Type B pancreatic cell (in vitro differentiated cells): ENCODE measurements at places on chromosomes 4 and X.

GRCh38 chrX:69365349-69365748, 138.8 kb upstream of the NALF2 start:
- no peak for DNase-seq

- no peak for DNase-seq
Measured at GRCh38 chr4:68445111-68445510, 2.2 kb upstream of the TMPRSS11E start.

- DNase-seq: no peak
Measured at GRCh38 chr4:38193236-38193863, 233.2 kb downstream of the PTTG2 start.

DNA sequence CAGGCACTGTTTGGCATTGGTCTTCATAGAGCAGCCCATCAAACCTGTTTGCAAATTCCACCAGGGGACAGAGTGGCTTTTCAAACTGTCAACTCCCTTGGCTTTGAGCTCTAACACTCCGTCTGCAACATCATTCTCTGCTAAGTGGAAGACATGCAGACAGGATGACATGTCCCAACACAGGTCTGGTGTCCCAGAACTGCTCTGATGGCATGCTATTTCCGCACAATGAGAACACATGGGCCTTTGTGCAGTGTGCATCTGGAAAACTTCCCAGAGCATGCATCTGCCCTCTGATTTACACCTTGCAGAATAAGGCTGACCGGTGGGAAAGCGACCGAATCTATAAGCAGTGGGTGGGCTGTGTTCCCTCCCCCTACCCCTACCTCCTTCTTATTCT, 212.8 kb upstream of the GYPA start:
- DNase-seq: no peak

- no peak for DNase-seq
Measured at GRCh38 chr4:100721077-100721476, 203.3 kb upstream of the EMCN start.

DNA sequence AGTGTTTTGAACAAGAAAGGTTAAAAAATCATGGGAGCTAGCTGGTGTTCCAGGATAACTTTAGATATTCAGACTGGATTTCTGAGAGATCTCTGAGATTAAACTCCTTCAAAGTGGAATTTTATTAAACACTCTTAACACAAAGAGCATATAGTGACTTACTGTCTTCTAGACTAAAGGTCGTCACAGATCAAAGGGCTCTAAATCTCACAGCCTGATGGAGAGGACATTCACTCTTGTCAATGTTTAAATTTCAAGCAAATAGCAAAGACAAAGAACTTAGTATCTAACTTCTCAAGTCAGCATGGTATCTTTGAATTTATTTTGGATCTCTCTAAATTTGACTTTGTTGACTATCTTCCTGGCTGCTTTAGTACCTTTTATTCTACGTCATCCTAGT, 53.7 kb upstream of the NUDT6 start:
- DNase-seq: no peak

- no peak for DNase-seq
Measured at GRCh38 chrX:153685751-153686696, 1.7 kb upstream of the SLC6A8 start.

- DNase-seq: no peak
Measured at GRCh38 chr4:10019521-10020051, 1.7 kb downstream of the SLC2A9 start.

- no peak for DNase-seq
Measured at GRCh38 chr4:6198768-6199421, 1.5 kb downstream of the JAKMIP1 start.

DNA sequence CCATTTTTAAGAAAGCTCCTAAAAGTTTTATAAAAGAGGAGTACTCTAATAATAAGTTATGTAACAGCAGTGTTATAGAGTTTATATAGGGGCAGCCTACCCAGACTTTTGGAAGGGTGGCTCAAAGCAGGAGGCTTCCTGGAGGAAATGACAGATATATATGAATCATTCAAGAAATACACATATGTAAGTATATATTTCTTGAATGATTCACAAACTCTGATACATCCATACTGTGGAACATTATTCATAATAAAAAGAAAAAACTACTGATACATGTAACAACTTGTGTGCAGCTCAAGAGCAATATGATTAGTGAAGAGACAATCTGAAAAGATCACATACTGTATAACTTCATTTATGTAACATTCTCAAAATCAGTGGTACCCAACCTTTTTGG, 166.2 kb downstream of the WDFY3 start:
- DNase-seq: no peak

DNA sequence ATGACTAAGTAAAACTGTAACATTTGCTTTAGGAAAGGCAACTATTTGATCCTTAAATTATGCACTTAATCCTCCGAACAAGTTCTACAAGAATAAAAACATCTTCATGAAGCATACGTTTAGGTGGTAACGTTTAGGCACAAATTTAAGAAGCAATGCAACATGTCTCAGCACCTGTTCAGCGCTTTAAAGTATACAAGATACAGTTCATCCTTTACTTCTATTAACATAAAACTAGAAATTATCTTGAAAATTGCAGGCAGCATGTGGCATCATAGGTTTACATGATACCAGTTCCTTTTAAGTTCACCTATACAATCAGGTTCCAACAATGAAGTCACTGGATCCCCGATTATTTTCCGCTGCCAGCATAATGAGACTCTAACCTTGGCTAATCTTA, 1.5 kb downstream of the PLA2G12A start:
- DNase-seq: no peak

GRCh38 chr4:102601586-102602227, 100.5 kb downstream of the NFKB1 start:
- DNase-seq: no peak

DNA sequence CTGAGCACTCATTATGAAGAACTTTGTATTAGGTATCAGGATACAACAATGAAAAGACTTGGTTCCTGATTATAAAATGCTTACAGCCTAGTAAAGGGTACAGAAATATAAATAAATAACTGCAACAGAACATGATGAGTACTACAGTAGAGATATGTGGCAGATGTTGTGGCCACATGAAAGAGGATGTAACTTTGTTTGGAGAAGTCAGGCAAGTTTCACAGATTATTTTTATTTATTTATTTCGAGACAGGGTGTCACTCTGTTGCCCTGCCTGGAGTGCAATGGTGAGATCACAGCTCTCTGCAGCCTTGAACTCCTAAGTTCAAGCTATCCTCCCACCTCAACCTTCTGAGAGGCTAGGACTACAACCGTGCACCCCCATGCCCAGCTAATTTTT, 15.8 kb upstream of the UBE2K start:
- no peak for DNase-seq

DNA sequence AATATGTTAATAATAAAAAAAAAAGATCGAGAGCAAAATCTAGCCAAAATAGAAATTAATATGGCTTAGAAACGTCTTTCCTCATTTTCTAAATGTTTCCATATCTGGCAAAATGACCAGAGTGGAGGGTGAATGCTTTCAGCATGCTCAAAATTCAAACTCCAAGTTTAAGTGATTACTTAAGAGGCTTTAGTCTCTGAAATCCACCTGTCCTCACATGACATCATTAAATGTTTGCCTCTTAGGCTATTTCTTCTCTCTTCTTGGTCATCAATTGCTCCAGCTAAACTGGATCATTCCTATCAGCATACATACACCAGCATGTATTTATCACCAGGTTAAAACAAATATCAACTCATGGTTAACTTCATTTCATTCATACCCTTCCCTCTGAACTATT, 54.5 kb upstream of the ATXN3L start:
- no peak for DNase-seq

DNA sequence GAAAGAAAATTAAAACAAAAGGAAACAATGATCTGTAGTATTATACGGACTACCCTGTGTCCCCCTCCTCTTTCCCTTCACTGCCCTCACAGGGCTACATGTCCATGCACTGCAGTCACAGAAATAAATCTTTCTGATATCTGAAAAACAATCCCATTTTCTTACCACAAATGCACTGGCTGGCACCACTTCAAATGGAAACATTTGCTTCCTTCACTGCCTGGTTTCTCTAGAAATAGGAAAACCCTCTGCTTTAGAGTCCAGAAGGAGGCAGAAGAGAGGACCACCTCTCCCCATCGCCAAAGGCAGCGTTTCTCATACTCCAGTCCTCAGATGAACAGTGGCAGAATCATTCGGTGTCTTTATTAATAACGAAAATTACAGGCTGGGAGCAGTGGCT, 98.2 kb downstream of the GRIA3 start:
- DNase-seq: no peak

DNA sequence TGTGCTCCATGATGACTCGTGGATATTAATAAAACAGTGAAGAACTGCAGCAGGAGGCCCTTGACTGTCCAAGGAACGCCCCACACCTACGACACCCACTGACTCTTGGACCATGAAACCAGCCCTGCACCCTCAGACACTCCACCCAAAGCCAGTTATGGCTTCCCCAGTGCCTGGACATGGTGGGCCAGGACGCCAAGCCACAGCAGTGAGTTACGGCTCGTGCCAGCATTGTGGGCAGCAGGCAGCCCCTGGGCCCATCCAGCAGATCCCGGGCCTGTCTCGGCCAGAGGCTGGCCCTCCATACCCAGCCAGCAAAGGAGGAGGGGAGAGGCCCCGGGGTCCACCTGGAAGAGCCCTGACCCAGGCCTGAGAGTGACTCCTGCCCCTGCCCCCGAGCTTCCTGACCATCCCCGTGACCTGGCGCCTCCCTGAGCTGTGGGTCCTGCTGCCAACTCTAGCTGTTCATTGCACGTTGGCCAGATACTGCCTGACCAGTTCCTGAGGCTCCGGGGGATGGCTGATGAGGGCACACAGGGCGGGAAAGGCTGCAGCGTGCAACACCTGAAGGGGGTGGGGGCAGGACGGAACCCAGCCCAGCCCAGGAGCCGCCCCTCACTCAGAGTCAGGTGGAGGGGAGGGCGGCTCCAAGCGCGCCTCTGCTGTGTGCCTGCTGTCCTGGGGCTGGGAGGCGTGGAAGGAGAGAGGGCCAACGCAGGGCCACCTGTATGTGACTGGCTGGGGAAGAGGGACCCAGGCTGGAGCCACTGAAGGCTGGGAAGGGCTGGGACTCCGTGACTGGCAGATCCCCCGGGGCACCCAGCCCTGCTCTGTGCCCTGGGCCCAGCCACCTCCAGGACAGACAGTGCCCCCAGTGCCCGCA, 739 bp downstream of the SLC49A3 start:
- DNase-seq: peak; percentile 68

- no peak for DNase-seq
Measured at GRCh38 chr4:5588046-5588445, 120.3 kb downstream of the EVC2 start.

GRCh38 chr4:47221721-47222120, 190.4 kb downstream of the GABRB1 start:
- no peak for DNase-seq

- DNase-seq: no peak
Measured at GRCh38 chr4:109985993-109986974, 73.6 kb downstream of the EGF start.

GRCh38 chr4:96366632-96367031, 526.7 kb downstream of the PDHA2 start:
- no peak for DNase-seq

GRCh38 chr4:15375667-15376066, 52.2 kb upstream of the C1QTNF7 start:
- no peak for DNase-seq

DNA sequence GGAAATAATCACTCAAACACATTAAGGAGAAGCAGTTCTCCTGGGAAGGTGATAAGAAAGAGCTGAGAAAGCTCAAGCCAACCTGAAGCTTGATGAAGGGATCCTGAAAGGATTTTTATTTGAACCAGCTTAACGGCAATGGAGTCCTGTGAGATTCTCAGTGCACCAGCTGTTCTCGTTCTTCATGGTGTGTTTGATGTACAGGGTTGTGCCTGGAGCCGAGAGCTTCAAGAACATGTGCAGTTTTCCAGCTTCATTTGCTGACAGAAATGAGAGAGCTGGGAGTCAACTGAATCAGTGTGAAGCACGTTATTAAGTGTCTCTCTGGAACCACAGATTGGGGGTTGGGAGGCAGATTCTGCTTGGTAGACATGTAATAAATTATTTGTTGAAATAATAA, 115.7 kb downstream of the ANKRD50 start:
- DNase-seq: no peak

DNA sequence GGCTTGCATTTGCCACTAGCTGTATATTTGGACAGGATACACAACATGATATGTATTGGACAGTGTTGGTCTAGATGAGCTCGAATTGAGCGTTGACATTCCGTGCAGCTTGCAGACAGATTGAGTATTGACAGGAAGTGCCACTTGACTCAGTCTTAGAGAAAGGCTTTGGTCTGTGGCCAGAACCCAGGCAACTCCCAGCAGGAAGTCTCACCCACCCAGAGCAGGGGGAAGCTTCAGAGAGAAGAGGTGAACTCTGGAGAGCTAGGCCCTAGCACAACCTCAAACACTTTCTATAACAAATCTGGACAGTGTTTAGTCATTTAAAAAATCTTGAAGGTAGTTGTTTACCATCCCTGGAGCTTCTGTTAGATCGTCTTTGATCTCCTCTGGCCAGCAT, 280.5 kb downstream of the FBXW7 start:
- no peak for DNase-seq

GRCh38 chr4:140755774-140756318, 339 bp downstream of the TBC1D9 start:
- peak; percentile 76 for DNase-seq

- DNase-seq: no peak
Measured at GRCh38 chr4:147938496-147938895, 206.6 kb downstream of the ARHGAP10 start.
